Mammary epithelial cell (primary cell): ENCODE measurements at places on chromosomes 6 and 20. TPM values are rescaled to one million over a fixed set of nuclear protein-coding genes. Genes with fewer than 3 reads are reported as not detected.

DNA sequence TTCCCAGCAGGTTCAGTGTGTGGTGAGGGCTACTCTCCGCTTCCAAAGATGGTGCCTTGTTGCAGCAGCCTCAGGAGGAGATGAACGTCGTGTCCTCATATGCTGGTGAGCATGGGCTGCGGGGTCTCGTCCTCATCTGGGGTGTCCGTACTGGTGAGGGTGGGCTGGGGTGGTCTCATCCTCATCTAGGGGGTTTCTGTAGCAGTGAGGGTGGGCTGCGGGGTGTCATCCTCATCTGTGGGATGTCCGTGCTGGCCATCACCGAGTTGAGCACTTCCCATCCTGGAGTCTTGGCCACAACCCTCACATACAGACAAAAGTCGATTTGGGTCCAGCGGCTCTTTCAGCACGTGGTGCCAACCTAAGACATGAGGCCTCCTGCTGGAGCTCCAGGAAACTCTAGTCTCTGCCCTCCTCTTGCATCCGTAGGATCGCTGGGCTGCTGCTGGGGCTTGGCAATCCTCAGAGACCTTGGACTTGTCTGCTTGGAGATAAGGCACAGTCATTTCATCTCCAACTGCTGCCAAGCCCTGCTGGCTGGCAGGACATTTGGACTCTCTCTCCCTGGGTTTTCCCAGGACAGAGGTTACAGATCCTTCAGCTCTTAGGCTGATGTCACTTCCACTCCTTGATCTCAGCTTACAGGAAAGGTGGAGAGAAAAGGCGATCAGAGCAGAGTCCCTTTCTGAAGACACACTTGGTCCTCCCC lies 160.4 kb downstream of the PACRG start:
- DNase-seq = no peak

DNA sequence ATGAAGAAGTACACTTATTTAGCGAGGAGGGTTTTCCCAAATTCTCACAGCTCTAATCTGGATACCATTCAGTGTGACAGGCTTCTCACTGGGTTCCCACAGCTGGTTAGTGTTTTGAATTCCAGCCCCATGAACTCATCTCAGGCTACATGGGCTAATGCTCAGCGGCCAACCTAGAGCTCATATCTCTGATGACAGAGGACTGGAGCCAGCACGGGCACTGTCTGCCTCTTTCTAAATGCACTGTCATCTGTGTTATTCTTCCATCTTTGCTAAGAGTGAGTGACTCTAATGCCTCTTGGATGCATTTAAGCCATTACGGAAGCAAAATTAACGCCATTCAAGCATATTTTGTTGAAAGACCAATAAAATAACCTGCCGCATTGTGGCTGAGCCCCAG lies 308.9 kb upstream of the JAG1 start:
- DNase-seq = peak; percentile 79

DNA sequence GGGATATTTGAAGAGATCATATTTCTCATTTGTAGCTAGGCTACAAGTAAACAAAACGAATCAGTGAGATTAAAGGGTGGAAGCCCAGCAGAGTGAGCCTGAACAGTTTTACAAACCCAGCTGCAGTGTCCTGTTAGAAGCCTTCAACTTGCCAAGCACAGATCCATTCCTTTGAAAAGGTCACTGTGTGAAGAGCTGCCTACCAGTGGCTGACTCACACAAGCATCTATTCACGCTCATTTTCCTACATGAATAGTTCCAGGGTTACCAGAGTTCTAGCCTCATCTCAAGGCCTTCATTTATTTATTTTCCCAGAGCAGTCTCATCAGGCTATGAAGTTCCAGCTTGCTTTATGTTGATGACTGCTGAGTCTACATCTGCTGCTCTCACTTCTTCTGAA lies 25.7 kb upstream of the MLIP start:
- DNase-seq = no peak

- DNase-seq = no peak
These were observed 43.2 kb downstream of the PFDN4 start for GRCh38 chr20:54251096-54251495.

DNA sequence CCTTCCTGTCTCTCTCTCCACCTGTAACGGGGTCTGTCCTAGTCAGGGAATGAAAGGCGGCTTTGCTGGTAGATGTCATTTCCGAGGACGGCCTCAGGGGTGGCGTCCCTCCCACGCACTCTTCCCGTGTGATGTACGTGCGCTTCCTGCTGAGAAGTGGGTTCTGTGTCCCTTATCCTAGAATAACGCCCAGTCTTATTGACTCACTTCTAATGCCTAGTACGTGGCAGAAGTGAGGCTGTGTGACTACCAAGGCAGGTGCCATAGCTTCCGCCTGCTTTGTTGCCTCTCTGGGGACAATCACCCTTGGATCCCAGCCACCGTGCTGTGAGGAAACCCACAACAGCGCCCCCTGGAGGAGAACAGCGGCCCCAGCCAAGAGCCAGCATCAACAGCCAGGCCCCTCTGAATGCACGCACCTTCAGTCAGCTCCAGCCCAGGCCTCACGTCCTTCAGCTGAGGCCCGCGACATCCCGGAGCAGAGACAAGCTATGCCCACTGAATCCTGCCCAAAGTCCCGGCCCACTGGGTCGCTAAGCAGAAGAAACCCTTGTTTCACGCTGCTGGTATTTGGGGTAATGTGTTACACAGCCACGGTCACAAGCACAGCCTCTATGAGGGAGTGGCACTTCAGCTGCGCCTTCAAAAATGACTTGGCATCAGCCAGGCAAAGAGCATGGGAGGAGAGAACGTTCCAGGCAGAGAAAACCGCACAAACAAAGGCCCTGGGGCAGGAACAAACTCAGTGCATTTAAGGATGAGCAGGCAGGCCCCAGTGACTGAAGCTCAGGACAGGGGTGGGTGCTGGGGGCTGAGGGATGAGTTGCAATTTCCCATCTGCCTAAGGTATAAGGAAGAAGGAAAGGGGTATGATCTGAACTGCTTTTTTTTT lies 224.2 kb downstream of the NFATC2 start:
- no peak for DNase-seq

GRCh38 chr20:45470937-45471336 lies 1.4 kb downstream of the WFDC2 start:
- DNase-seq = no peak

DNA sequence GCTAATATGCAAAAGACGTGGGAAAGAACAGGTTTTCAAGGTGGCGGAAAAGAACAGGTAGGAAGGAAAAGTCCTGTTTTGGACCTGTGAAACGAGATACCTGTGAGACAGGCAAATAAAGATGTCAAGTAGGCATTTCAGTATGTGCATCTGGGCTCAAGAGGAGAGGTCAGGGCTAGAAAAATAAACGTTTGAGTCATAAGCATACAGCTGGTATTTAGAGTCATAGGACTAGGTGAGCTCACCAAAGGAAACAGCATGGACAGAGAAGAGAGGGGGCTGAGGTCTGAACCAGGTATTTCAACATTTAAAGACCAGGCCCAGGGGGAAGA lies 14.9 kb downstream of the MTFR2 start:
- peak; percentile 45 for DNase-seq

The FNDC1 gene
- polyA plus RNA-seq = not detected

The MEP1A gene
- 0.12 TPM for polyA plus RNA-seq

The CALHM6 gene
- polyA plus RNA-seq = 0.61 TPM

The HCRTR2 gene
- not detected for polyA plus RNA-seq

The BACH2 gene
- polyA plus RNA-seq = 0.52 TPM

The HLA-C gene
- polyA plus RNA-seq = 265 TPM
